Vein endothelial cell (primary cell): ENCODE measurements at places on chromosomes 4 and X. TPM values are rescaled to one million over a fixed set of nuclear protein-coding genes. Genes with fewer than 3 reads are reported as not detected.

Gene TMEM154
- total RNA-seq = 5.6 and 10.6 TPM in 2 replicates

Gene PNMA6F
- total RNA-seq = not detected in 2 replicates

Gene TMPRSS11A
- total RNA-seq = not detected in 2 replicates

Gene CORIN
- 0.33 TPM in 1 of 2 replicates, not detected in the other for total RNA-seq
